HFFc6 (cell line): ENCODE measurements at places on chromosomes 11 and 22. TPM values are rescaled to one million over a fixed set of nuclear protein-coding genes. Genes with fewer than 3 reads are reported as not detected.

DNA sequence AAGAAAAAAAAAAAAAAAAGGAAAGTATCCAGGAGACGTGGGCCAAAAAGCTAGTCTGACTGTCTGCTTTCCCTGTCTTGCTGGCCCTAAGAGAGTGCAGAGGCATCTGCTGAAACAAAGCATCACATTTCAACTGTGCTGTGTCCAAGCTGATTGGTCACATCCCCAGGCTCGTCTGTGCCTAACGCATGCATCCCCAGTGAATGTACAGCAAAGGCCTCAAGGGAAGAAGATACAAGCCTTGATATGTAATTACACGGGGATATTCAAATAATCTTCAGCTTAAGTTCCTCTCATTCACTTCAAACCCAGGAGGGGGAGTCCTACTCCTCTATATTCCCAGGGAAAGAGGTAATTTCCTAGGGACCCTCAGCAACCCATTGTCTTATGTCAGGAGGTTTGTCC is 5.4 kb upstream of the SORL1 start:
- DNase-seq: no peak

GRCh38 chr11:45936511-45937054 is 14.1 kb downstream of the LARGE2 start:
- no peak for DNase-seq

DNA sequence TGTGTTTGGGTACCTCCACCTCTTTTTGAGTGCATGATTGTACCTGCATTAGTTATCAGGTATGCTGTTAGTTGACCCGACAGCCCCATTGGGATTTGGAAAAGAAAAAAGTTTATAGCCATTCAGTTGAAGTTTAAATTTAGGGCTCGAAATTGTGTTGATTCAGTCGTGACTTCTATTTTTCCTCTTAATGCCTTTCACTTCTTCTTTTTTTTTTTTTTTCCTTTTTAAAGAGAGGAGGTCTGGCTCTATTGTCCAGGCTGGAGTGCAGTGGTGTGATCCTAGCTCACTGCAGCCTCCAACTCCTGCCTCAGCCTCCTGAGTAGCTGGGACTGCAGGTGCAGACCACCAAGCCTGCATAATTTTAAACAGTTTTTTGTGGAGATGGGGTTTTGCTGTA is 2.3 kb downstream of the STT3A start:
- no peak for DNase-seq

DNA sequence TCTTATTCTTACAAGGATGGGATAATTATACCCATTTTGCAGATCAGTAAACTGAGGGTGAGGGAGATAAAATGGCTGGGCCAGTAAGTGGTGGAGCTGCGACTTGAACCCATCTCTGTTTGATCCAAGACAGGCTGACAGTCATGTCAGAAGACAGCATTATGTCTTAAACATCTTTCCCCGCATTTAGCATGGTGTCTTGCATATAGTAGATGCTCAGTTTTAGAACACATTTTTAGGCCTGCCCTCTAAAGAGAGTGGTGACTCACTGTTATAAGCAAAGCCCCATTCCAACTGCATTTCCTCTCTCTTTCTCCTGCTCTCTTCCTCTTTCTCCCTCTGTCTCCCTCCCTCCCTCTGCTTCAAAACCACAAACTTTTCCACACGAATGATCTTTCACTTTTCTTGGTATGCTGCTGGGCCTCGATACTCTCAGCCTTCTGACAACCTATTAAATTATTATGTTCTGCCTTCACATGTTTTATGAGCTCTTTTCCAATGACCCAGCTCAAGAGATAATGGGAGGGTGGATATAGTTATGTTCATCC is 25.2 kb downstream of the CWC15 start:
- DNase-seq: peak; percentile 62

GRCh38 chr11:102522312-102523188 is 8.0 kb downstream of the MMP7 start:
- no peak for DNase-seq

DNA sequence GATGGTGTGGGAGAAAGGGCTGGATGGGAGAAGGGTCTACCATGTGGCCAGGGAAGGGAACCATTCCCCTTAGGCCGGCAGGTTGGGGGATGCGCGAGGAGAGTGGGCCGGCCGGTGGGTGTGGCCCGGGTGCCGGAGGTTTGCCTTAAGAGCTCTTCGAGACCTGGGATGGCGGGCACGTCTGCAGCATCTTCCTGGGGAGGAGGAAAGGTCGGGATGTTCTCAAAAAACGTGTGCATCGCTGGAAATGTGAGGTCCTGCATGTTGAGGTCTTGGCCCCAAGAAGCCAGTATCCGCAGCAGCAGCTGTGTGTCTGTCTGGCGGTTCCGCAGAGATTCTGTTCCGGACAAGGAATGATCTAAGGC is 1.4 kb downstream of the NAV2 start:
- DNase-seq: no peak

- DNase-seq: no peak
Measured at GRCh38 chr11:66495401-66495854, 15.0 kb upstream of the BBS1 start.

GRCh38 chr11:78039919-78040671 is 17.0 kb upstream of the KCTD14 start:
- peak; percentile 80 for DNase-seq

GRCh38 chr22:43159484-43160178 is 8.3 kb downstream of the TSPO start:
- DNase-seq: no peak

DNA sequence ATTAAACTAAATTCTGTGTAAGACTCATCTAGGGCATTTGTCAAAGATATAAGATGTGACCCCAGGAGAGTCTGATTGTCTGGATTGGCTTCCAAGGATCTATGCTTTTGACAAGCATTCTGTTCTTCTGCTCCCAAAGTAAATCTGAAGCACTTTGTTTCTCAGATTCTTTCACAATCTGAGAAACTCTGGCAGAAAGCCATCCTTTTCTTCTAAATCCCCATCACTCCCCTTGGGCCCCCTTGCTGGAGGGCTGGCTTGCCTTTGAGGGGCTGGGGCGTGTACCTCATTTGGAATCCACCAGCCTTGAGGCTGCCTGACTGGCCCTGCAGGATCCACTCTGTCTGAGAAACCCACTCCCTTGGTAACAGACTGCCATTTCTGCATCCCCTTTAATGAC is 173.5 kb upstream of the CTSC start:
- DNase-seq: no peak

- DNase-seq: no peak
Measured at GRCh38 chr11:2223153-2223794, 47.1 kb downstream of the ASCL2 start.

DNA sequence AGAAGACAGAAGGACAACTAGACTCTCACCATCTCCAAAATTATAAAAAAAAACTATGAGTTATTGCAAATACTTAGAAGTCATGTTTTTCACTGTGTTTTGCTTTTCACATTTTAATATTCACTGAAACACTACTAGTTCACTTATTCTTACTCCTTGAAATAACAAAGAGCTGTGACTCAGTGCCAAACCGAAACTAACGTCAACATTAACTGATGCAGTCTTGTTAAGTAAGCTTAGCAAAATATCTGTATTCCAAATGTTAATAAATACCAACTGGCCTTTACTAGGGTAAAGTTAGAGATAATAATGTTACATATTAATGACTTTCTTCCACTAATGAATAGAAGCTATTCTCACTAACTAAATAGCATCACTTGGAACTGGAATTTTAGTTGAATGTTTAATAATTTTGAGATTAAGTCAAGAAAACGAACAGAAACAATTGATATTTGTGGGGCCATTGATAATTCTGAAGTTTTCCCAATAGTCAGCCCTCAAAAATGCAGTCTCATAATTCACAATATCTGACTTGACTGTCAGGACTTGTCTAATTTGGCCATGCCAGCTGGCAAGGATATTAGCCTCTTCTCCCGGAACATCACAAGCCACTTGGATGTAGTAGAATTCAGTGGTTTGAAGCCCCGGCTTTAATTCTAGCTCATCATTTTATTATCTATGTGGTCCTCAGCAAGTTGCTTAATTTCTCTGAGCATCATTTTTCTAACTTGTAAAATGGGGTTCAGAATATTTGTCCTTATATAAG is 230.1 kb upstream of the DDI1 start:
- DNase-seq: peak; percentile 63

GRCh38 chr22:25895678-25896077 is 153.7 kb downstream of the MYO18B start:
- DNase-seq: no peak

GRCh38 chr11:111811445-111811844 is 45.3 kb upstream of the PPP2R1B start:
- DNase-seq: no peak

- DNase-seq: no peak
Measured at GRCh38 chr11:20388096-20389055, 860 bp downstream of the PRMT3 start.

GRCh38 chr22:17672417-17672991 is 33.9 kb downstream of the BCL2L13 start:
- peak; percentile 2 for DNase-seq

GRCh38 chr11:26909991-26910591 is 83.8 kb upstream of the FIBIN start:
- no peak for DNase-seq

DNA sequence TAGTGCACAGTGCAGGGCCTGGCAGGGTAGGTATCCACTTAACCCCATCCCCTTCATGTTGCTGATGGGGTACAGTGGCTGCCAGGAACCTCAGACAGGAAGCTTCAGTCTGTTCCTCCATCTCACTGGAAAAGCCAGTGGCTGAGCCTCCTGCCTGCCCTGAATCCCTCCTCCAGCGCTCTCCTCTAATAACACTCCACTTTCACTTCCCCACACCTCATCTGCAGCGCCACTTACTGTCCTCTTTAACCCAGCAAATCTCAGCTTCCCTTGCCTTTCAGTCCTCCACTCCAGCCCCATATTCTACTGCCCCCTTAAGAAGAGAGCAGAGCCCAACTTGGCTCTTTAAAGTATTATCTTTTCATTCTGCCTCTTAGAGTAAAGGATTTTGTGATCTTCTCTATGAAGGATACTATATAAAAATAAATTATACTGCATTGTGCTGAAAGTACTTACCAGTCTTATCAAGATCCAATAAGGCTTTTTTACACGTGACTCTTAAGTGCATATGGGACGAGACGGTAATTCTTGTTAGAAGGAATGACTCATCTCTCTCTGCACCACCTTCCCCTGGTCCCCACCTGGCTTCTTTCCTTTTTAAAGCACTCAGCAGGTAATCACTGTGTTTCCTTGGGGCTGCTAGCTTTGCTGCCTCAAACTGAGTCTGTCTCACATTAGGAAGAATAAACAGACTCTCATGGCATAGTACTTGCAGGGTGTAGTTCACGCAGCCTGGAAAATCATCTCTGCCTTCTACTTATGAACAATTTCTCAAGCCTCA is 238.0 kb upstream of the NARS2 start:
- DNase-seq: no peak

DNA sequence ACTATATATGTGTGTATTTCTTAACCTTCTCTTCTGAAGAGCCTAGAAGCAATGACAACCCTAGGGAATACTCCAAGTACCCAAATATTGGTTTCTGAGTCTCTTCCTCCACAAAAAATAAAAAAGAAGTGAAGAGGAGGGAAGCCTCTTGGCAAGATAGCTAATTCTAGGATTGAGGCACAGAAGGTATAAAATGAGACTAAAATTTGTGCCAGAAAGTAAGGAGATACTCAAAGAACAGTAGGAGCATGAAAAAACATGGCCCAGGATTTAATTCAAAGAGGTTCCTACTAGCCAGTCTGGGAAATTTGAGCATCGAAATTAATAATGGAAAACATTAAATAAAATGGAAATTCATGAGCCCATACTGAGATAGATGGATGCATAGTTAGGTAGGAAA is 112.1 kb downstream of the PAX6 start:
- no peak for DNase-seq

GRCh38 chr11:28547321-28547741 is 439.1 kb downstream of the METTL15 start:
- DNase-seq: no peak

GRCh38 chr22:49344161-49344560 is 483.5 kb downstream of the BRD1 start:
- no peak for DNase-seq

DNA sequence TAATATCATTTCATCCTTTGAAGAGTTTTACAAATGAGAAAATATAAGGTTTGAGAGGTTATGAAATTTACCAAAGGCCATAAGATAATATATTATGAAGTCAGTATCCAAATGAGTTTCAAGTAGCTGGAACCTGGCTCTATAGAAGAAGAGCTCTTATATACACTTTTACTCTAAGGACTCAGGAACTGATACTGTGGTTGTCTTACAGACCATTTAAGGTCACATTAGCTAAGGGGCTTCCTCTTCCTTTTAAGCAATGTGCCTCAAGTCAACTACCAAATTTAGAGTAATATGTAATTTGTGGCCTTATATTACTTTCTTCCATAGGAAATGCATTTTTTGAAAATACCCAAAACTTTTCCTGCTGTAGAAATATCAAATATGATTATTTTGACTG is 369.3 kb downstream of the DLG2 start:
- DNase-seq: no peak

- DNase-seq: peak; percentile 51
Measured at GRCh38 chr11:103673773-103674172, 362.7 kb upstream of the DDI1 start.

DNA sequence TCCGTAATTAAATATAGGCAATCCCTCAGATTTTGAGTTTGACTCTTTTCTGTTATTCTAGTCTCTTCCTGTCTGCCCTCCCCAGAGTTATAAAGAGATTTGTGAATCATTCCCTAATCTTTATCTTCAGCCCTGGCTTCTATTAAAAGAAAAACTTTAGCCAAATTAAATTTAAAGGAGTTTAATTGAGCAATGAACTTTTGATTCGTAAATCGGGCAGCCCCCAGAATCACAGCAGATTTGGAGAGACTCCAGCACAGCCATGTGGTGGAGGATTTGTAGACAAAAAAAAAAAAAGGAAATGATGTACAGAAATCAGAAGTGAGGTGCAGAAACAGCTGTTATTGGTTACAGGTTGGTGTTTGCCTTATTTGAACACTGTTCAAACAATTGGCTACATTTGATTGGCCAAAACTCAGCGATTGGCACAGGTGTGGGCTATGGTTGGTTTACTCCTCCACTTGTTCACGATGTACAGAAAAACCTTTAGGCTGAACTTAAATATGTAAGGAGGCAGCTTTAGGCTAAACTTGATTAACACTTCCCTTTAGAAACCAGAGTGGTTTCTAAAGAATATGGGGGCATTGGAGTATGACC is 2.3 kb upstream of the ALKBH8 start:
- no peak for DNase-seq

DNA sequence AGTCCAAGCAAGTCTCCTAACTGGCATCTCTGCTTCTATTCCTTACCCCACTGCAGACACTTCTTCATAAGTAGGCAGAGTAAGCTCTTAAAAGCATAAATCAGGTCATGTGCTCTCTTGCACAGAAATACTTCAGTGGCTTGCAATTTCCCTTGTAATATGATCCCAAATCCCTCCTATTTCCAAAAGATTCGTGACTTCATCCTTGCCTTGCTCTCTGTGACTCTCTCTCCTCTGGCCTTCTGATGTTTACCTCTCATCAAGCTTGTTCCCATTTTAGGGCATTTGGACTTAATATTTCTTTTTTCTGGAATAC is 37.4 kb upstream of the NCR3LG1 start:
- peak; percentile 80 for DNase-seq

The OR4D5 gene
- not detected in 3 replicates for total RNA-seq

The MMP10 gene
- total RNA-seq: 0.33 to 3.5 TPM (median 0.97 TPM) in 3 replicates

The OR5P2 gene
- not detected in 3 replicates for total RNA-seq

The C1QTNF6 gene
- total RNA-seq: 3.4 to 4.5 TPM (median 3.9 TPM) in 3 replicates

The LRRC10B gene
- not detected in 3 replicates for total RNA-seq

The APOBEC3F gene
- 7.8 to 10.7 TPM (median 8.0 TPM) in 3 replicates for total RNA-seq

The SLC5A1 gene
- not detected in 3 replicates for total RNA-seq

The HBG2 gene
- not detected in 3 replicates for total RNA-seq

The TTC28 gene
- total RNA-seq: 15.4 to 22.5 TPM (median 16.8 TPM) in 3 replicates
